ENCODE measurements at places on chromosomes 11 and 22.

DNA sequence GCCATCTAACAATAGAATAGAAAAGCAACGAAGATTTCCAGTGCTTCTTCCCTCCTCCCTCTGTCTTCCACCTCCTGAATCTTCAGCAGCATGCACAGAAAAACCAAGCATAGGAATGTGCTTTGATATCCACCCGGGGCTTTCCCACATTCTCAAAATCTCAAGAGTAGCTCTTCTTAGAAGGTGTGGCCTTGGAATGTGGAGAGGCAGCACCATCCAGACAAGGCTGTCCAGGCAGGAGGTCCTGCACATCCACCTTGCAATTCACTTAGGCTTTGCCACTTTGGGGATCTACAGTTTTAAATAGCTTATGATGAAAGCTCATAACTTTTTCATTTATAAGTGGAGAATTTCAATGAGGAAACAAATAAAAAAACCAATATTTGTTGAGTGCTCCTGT lies 72.9 kb downstream of the KIRREL3 start:
- peak; percentile 23 for DNase-seq

DNA sequence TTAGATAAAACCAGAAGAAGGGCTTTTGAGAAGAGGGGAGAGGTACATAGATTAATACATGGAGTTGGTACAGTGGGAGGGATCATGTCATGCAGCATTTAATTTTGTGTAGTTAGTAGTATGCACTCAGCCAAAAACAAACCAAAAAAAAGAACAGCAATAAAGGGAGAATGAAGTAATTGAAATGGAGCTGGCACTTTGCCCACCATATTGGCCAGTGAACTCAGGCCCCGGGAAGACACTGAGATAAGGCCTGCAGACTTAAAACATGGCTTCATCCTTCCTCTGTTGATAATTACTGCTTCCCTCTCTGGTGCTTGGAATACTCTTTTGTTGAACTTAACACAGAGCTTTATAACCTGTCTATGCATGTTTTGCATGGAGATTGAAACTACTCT lies 3.1 kb downstream of the PANX1 start:
- no peak for DNase-seq

- DNase-seq = no peak
These were observed 13.8 kb downstream of the TPST2 start for GRCh38 chr22:26576026-26576680.

GRCh38 chr11:10911907-10912306 lies 54.1 kb upstream of the ZBED5 start:
- no peak for DNase-seq

DNA sequence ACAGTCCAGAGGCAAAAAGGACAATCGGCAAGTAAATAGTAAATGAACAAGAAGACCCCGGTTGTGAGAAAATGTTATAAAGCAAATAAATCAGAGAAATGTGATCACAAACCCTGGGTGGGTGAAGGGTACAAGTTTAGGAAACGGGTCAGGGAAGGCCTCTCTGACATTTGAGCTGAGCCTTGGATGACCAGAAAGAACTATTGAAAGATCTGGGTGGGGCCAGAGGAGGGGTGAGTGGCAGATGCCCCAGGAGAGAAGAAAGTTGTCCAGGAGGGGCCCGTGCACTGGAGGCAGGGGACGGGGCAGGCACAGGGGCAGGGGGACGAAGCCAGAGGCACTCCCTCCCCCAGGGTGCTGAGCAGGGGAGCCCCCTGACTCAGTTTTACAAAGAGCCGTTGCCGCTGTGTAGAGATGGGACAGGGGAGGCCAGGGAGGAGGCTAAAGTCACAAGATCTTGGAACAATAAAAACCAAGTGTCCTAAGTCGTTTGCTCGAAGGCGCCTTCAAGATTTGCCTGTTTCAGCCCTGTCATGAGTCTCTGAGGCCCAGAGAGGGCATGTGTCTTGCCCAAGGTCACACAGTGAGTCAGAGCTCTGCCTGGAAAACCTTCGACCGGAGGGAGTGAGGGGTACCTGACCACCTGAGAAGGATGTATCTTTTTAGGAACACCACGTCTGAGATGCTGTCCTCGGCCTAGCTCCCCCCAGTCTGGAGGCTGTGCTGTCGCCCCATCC lies 10.8 kb upstream of the PDGFB start:
- DNase-seq = no peak

GRCh38 chr22:41245917-41246499 lies 5.3 kb upstream of the CHADL start:
- DNase-seq = peak; percentile 69

DNA sequence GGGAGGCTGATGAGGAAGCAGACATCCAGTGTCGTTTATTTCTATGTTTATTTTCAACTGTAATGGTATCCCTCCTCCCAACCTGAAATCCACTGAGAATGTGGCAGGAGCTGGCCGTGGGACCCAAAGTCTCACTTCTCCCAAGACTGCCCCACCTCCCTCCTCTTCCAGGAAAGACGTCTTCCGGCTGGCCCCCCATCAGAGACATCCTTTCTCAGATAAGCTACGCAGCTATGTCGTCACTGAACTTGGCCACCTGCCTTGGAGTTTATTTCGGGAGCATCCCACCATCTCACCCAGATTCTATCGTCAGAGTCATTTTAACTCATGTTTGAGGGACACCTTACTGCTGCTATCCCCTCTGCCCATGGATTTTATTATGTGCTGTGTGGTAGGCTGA lies 13.9 kb downstream of the TMEM184B start:
- no peak for DNase-seq

DNA sequence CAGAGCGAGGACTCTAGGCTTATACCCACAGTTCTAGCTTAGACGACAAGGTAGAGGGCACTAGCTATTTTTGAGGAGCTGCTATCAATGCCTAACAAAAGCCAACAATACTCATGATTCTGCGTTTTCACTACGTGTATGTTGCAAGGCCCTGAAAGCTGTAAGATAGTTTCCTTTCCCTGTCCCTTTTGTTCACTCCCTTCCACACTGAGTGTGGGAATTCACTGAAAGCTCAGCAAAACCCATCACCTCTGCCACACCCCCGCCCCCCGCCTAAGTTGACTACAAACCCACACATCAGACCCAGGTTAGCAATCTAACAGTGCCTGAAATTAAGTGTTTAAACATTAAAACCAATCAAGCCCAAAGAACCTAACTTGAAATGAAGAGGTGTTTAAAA lies 6.2 kb upstream of the LDLRAD3 start:
- DNase-seq = no peak

DNA sequence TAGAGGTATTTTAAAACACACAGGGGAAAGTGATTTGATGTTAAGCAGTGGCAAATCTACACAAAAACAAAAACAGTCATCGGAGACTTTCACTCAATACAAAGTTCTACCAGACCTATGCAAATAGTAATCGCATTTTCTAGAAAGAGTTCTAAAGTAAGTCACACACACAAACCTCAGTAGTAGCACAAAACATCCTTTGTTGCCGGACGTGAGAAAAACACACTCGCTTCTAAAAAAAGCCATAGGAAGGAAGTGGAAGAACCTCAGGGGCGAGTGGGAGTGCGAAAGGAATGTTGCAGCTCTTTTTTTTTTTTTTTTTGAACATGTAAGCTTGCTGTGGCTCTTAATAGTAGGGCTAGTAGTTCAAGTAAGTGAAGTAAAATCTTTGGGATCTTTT lies 88.9 kb downstream of the MAML2 start:
- no peak for DNase-seq

DNA sequence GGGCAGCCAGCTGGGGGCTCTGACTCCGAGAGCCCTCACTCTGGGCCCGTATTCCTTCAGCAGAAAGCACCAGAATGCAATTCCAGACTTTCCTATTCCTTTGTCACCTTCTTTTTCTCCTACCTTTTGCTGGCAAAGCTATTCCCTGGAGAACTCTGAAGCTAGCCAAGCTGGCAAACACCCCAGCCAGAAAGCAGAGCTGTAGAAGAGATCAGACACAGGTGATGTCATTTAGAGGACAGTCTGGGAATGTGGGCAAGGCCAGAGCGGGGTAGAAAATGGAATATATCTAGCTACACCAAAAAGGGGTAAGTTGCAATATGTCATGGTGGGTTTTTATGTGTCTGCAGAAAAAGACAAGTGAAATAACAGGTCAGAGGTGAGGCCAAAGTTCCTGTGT lies 205.1 kb downstream of the NXPE2 start:
- DNase-seq = no peak

DNA sequence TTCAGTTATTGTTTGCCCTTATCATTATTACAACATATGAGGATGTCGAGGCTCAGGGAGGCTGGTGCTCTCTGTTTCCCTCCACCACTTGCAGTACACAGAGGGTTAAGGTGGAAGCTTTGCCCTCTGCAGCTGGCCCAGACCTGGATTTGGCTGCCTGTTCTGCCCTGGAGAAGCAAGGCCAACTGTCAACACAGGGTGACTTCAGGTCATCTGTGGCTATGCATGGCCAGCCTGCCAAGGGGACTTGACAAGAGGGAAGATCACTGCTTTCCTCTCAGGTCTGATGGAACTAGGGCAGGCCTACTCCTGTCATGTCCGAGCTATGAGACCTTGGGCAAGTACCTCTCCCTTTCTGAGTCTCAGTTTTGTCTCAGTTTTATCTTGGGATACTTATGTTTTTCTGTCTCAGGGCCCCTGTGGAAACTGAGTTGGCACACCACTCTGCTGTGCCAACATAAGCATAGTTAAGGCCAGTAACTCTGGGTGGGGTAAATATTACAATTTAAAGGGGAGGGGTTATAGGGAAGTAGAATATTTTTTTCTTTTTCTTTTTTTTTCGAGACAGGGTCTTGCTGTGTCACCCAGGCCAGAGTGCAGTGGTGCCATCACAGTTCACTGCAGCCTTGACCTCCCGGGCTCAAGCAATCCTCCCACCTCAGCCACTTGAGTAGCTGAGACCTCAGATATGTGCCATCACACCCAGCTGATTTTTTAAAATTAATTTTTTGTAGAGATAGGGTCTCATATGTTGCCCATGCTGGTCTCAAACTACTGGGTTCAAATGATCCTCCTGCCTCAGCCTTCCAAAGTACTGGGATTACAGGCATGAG lies 2.4 kb upstream of the THRSP start:
- DNase-seq = no peak

GRCh38 chr22:25110846-25111578 lies 88.6 kb upstream of the CRYBB3 start:
- peak; percentile 92 for DNase-seq

DNA sequence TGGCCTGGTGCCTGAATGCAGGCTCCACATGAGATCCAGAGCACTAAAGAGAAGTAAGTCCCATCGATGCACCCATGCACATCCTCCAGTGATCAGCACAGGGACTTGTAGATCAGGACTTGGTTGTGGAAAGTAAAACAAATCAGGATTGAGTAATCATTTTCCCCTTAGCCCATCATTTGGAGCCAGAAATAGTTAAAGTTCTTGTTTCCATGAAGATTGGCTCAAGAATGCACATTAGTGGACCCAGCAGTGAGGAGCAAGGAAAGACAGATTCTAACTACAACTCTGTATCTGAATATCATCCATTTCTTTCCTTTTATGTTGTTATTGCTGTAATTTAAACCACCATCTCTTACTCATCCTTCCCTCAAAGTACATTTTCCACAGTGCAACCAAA lies 19.1 kb downstream of the CCDC83 start:
- no peak for DNase-seq

Data from ELF-1 (cell line).